ENCODE measurements at places on chromosomes 2 and 18.

DNA sequence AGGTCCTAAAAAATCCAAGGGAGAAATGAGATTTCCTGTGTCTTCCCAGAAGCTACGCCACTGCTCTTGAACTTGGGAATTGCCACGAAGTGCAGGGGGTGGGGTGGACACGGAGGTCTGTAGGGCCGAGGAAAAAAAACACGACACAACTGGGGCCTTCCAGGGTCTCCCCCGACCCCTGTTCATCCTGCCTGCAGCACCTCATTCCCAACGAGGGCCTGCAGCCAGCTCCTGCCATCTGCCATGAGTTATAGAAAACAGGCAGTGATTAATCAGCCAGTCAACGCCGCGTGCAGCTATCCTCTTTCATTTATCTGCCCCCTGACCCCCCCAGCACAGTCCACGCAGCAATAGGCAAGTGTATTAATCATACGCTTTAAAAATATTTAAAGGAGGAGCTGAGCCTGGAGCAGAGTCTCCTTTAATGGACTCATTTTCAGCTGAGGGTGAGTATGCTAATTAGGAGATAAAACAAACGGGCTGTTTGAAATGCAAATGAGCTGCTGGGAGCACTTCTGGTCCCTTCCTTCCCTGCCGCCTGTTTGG lies 209.9 kb downstream of the TFCP2L1 start:
- DNase-seq = peak; percentile 81

- DNase-seq = peak; percentile 21
Measured at GRCh38 chr2:32064021-32064601, 755 bp downstream of the SPAST start.

DNA sequence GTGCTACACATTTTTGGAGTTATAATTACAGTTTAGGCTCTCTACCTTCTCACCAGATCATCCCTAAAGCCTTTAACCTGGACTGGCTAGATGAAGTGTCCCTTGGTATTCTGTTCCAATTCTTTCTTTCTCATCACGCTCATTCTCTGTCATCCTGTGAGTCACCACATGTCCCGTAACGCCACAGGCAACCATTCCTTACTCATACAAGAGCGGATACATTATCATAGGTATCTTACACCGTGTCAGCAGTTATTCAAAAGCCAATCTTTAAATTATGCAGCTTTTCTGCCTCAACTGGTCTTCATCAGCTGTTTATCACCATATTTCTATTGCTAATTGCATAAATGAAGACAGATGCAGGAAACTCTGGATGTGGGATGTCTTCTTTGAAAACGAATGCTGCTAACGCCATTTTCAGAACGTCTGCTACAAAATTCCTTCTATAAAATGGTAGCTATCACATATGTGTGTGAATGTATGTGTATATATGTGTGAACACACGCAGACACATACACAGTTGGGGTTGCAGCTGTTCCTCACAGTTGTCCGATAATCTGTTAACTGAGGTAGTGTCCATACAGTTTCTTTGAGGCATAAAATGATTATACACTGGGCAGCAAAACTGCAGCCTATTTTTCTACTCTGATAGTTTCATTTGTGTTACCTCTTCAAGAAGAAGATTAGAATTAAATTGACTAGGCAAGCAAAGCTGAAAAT lies 47.9 kb downstream of the EML6 start:
- no peak for DNase-seq

GRCh38 chr2:194465641-194466040 lies 1191.4 kb upstream of the SLC39A10 start:
- DNase-seq = no peak

- no peak for DNase-seq
Measured at GRCh38 chr2:52919673-52920072, 847.9 kb upstream of the CHAC2 start.

DNA sequence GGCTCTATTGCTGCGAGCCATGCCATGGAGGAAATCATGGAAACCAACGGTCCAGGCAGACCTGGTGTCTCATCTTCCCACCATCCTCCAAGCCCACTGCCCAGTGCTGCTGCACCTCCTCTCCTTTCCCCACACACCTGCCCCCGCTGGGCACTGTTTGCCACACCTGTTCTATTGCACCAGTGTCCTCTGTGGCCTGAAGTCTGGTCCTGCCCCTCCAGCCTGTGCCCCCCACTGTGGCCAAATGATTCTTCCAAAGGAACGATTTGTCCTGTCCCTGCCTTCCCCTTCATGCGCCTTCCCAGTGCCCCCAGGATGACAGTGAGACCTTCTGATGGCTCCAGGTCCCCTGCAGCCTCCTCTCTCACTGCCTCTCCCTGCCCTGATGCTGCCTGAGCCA lies 101.9 kb upstream of the TWIST2 start:
- DNase-seq = no peak

DNA sequence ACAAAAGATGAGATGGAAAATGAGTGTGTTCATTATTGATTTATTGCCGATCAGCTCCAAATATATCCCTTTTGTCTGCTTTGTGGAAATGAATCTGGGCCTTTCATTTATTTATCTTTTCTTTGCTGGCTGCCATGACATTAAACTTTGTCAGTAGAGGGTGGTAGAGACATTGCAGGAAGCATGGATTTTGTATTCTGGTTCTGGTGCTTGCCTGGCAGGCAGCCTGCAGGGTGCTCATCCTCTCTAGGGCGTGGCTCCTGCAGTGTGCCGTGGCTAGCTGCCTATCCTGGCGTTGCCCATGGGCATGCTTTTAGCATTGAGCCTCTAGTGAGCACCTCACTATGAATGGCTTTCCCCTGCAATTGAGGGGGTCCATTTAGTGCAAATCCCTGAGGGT lies 593.1 kb downstream of the RNF144A start:
- DNase-seq = no peak

DNA sequence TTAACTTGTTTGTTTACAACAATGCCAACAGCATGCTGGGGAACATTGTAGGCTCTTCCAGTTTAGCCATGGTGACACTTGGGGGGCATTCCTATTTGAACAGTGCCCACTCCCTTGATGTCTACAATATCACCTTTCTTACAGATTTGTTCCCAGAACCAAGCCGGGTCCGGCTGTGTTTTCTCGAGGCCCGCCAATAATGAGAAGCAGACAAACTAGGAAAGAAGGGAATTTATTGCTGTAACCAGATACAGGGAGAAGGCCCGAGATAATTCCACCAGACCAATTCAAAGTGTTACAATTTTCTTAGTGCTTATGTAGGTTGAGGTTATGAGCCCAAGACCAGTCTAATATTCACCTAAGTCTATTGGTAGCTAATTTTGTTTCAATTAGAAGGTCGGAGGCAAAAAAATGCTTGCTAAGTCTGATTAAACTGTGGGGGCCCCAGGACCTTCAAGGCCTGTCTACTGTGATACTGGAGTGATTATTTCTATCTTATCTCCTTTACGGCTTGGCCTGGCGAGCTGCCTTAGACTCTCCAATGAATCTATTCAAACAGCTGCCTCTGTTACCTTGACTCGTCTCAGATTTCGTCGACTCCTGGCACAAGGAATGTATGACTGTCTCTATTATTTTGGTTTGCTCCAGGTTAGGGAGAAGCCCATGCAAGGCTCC lies 59.1 kb upstream of the PSME4 start:
- no peak for DNase-seq

- DNase-seq = peak; percentile 31
Measured at GRCh38 chr2:113977660-113978523, 88.0 kb downstream of the ACTR3 start.

DNA sequence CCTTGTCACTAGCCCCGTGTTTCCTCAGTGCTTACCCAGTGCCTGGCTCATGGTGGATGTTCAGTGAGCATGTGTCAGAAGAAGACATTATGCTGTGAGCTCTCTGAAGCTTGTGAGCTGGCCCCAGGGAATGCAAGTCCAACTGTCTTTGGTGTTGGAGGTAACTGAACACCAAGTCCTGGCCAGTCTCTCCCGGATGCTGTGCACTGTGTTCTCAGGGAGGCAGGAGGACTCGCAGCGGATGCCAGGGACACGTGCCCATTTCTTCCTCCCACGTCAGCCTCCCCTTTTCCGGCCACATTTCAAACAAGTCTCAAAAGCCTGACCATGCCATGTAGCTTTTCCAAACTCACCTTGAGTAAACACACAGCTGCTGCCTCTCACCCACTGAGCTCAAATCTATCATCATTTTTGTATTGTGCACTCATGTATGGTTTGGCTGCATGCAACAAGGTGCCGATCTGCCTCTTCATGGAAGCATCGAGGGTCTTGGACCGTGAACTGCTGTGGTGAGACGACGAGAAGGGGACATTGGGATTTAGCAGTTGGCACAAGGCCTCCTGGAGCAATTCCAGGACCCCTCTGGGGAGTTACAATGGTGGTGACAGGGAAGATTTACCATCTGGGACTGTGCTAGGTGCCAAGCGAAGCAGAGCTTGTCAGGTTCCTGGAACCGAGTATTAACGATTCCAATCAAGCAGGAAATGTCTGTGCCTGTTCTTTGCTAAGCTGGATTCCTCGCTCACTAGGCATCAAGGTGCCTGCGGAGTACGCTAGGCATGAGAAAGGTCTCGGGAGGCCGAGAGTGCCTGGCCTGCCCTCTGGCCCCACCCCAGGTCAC lies 44.4 kb upstream of the MGAT4A start:
- no peak for DNase-seq

DNA sequence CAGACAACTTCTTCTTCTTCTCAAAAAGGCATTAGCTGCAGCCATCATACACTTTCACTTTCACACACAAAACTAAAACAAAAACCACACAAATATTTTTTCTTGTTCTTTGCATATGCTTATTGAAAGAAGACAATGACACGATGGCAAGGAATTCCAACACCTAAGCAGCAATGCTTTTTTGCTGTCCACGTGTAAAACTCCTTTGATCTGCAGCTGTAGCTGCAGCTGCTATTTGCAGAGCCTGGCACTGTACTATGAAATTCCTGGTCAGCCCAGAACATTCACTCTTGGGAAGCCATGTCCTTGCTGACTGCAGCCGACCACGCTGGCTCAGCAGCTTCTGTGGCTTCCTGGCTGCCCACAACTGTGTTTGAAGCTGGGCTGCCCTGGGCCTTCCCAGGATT lies 316.2 kb downstream of the CDH2 start:
- peak; percentile 87 for DNase-seq

DNA sequence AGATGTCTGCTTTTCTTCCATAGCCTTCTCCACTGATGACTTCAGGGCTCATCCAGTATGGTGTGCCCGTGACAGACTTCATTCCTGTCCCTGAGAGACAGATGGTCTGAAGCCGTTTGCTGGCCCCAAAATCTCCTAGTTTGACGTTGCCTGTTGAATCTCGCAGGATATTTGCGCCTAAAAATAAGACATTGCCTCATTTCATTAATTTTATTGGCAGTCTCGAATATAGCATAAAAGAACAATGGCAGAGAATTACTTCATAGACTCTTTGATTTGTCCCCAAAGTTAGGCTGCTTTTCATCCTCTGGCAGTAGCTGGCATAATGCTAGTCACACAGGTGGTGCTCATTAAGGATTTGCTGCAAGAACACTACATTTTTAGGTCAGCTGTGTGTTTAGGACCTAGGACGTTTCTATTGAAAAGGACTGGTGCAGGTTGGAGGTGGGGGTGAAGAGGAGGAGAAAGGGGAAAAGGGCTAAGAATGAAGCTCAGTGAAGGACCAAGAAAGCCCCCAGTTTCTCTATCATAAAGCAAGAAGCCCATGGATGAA lies 14.7 kb upstream of the ERCC3 start:
- no peak for DNase-seq

- DNase-seq = peak; percentile 55
Measured at GRCh38 chr18:62878305-62878704, 163.0 kb downstream of the PHLPP1 start.

GRCh38 chr2:26144031-26144430 lies 28.9 kb upstream of the GAREM2 start:
- no peak for DNase-seq

GRCh38 chr2:137769406-137769805 lies 194.9 kb upstream of the HNMT start:
- no peak for DNase-seq

DNA sequence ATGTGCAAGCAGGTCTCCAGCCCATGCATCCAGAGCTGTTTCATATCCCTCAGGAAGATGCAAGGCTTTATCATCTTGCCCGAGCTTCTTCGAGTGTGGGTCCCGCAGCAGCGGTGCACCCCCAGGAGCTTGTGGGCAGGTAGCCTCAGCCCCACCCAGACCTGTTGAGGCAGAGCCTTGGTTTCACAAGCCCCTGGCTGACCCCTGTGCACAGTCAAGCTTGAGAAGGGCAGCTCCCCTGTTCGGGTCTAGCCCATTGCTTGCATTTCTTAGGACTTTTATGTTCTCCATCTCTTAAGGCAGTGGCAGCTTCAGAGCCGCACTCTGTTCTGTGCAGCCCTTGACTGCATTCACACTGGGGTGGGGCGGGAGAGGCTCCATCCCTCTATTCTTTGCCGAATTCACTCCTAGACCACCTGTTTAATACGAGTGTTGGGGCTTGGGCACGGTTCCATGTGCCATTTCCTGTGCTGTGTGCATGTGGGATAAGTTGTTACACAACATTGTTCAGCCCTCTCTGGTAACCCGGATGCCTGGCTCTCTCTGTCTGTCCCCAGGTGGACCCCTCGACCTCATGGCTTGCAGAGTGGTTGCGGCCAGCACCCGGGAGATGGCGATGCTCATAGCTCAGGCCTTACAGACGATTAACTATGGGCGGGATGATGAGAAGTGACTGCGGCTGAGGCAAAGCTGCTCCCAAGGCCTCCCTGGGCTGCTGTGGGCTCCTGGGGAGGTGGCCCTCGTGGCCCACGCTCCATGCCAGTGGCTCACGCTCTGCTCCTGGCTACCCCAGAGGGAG lies 48.7 kb downstream of the IMPA2 start:
- no peak for DNase-seq

GRCh38 chr2:209574515-209574914 lies 150.7 kb downstream of the MAP2 start:
- DNase-seq = no peak

- DNase-seq = no peak
Measured at GRCh38 chr2:69032336-69032735, 19.4 kb downstream of the ANTXR1 start.

GRCh38 chr18:78704971-78705461 lies 274.6 kb upstream of the SALL3 start:
- no peak for DNase-seq

- DNase-seq = no peak
Measured at GRCh38 chr2:9212661-9213411, 6.2 kb downstream of the ASAP2 start.

DNA sequence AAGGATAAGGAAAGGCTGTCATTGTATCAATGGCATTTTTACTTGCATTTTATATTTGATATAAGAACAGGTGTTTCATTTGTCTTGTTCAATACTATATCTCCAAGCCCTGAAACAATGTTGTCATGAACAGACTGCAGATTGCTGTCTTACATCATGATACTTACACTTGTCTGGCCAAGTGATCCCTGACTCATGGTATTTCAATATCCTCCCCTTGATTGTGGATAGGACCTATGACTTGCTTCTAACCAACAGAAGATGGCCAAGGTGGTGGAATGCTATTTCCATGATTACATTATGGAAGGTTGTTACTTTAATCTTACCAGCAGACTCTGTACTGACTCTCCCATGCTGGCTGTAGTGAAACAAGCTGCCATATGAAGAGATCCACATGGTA lies 471.1 kb downstream of the CCDC85A start:
- no peak for DNase-seq

- DNase-seq = no peak
Measured at GRCh38 chr2:56109994-56110393, 73.8 kb upstream of the CCDC85A start.
